ENCODE measurements at places on chromosomes 2 and 18.

GRCh38 chr2:12652723-12653122 lies 64.0 kb upstream of the TRIB2 start:
- DNase-seq: no peak

- DNase-seq: no peak
These were observed 60.7 kb downstream of the STAT1 start for GRCh38 chr2:190953257-190953656.

DNA sequence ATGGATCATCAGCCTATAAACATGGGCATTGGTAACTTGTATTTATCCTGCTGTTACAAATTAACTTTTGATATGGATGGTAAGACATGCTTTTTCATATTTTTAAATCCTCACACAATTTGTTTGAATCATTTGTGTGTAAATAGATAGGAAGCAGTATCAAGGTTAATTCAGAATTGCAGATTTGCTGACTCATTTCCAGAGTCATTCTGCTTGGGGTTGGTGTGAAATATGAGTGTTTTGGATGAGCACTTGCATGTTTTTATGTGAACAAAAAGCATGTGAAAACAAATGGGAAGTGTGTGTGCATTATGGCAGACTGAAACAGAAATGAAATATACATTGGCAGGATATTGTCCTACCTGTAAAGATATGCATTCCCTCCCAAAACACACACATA lies 11.8 kb downstream of the CCDC85A start:
- no peak for DNase-seq

DNA sequence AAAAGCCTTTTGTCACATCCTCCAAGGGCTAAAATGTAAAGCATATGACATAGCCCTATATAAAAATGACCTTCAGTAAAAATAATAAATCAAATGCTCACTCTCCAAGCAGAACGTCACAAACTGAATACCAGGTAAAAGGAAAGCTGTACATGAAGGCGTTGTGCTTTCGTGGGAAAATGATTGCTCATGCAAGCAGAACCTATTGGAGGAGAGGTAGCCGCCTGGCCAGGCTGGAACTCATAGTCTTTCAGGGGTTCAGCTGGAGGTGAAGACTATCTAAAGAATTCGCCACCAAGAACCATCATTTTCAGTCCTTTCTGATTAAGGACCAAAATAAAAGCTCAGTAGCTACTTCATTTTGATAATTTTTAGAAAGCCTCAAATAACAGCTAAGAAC lies 44.7 kb downstream of the ANKRD44 start:
- no peak for DNase-seq

DNA sequence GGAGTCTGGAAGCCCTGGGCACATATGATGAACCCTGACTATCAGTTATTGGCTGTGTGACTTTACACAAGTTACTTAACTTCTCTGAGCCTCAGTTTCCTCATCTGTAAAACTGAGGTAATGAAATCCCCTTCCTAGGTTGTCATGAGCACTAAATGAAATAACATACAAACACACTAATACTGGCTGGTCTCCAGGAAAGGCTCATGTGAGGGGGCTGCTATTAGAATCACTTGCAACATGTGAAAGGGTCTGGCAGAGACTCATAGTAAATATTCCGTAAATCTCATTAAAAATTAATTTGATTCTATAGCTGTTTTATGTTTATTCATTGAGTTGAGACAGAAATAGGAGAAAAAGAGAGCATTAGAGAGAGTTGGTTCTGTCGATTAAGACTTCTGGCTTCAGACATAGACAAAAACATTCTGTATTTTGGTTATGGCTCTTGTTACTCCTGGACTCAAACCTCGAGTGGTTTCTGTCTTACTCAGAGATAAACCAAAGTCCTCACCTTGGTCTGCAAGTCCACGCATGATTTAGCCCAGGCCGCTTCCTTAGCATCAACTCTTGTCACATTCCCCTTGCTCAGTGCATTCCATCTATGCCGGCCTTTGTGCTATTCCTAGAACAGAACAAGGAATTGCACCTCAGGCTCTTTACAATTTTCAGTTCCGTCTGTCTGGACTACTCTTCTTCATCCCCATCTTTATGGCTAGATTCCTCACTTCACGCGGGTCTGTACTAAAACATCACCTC lies 139.1 kb downstream of the NXPH2 start:
- no peak for DNase-seq

- DNase-seq: no peak
These were observed 138.9 kb downstream of the PMAIP1 start for GRCh38 chr18:60038731-60039130.

DNA sequence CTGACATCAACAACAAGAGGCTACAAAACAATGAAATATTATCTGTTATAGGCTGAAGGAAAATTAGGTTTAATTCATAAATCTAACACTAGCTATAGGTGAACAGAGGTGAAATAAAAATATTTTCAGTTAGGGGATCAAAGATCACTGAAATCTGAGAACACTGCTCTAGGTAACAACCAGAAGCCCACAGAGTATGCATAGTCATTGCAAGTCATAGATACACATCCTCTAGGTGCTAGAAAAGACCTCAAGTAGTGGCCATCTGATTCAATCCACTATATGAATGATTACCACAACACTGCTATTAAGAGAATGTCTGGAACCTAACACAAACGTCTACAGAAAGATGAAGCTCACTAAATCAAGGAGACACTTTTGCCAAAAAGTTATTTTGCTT lies 264.6 kb upstream of the CYP26B1 start:
- no peak for DNase-seq

- peak; percentile 68 for DNase-seq
These were observed 1.1 kb upstream of the KCTD1 start for GRCh38 chr18:26549263-26550094.

DNA sequence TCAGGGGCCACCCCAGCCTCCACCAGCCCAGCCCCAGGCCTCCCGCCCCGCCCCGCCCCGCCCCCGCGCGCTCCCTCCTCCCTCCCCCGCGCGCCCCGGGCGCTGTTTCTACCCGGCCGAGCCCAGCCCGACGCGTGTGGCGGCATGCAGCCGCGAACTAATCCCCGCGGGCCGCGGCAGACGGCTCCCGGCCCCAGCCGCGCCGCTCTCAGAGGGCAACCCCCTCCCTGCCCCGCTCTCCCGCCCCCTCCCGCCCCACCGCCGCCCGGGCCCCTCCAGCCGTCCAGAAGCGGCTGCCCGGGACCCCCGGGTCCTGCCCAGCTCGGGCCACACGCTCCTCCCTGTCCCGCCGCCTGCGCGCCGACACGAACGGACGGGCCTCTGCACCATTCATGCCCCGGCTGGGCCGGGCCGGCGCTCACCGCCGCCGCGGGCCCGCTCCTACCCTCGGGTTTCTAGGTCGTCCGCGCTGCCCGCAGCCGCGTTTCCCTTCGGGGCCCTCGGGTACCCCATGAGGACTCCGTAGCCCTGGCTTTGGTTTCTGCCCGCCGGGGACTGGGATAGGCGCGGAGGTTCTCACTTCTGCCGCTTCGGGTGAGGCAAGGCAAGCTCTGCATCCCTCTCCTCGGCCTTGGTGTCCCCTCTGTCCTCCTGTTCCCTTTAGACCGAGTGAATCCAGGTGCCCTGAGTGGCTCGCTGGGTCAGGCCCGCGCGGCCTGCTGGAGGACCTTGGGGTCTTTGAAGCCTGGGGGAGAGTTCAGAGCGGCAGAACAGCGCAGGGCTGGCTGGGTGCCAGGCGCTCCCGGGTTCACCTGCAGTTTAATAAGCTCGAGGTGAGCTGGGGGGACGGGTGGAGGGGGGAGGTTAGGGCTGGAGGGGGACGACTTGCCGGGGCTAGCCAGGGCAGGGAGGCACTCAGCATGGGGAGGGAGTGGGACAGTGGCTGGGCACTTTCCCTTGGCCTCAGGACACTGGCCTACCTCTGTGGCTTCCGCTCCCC lies 3.1 kb downstream of the WNT10A start:
- DNase-seq: peak; percentile 57

DNA sequence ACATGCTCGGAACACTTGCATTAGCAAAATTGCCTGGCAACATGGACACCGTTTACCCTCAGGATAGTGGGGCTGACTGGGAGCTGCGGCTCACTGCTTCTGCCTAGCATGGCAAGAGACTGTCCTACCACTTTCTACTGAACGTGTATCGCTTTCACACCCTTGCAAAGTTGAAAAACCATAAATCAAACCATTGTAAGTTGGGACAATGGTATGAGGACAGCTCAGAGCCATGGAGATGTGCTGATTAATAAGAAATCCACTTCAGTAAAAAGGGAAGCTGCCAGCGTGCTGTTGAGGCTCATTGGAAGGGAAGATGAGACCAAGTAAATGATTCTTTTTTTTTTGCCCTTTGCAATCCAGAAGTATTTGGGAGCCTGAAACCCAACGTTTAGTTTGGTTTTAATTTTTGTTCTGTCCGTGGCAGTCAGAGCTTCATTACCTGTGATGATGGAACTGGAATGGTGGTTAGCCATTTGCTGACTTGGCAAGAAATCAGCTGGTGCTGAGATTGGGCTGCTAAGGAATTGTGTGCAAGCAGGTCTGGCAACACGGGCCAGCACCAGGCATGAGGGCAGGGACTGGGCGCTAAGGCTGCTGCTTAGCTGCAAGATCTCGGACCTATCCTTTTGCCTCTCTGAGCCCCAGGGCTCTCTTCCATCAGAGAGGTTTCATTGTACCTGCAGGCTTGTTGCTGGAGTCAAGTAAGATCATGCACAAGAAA lies 75.5 kb upstream of the HS6ST1 start:
- no peak for DNase-seq

DNA sequence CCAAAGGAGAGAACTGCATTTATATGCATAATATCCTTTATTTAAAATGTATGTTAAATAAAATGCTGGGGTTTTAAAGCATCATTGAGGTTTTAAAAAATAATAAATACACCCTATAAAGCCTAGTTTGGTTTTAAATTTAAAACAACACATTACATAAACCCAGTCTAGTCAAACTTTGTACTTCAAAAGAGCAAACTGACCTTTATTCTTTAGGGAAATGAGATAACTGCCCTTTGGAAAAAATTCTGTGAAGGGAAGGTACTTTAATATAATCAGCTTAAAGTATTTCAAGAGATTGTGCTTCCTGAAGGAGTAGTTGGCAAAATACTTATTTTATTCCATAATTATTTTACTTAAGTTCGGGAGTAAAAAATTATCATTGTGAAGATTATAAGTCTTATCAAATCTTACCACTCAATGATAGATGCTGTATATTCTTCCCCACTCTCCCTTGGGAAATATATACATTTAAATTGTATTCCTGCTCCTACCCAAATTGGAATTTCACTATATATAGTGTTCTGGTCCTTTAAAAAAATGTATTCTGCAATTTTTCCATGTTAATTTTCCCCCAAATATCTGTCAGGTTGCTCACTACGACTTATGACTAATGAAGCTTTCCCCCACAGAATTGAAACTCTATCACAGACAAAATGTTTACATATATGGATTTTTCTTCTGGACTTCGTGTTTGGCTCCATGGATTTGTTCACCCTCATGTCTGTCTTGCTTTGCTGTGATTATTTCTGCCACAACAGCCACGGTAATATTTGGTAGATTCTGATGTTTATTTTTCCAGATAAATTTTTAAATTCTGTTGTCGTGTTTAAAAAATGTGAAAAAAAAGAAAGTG lies 42.1 kb downstream of the ZC3H6 start:
- no peak for DNase-seq

DNA sequence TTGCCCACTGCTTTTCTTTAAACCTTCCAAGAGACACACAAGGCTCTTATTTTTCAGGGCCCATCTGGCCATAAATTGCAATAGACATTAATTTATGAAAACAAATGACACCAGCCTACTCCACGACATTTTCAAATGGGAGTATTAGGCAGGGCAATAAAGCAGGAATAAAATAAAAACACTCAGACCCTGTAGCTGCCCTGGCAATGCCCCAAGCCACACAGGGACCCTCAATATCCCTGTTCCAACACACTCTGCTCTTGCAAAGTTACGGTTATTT lies 550.8 kb upstream of the TNP1 start:
- no peak for DNase-seq

GRCh38 chr2:74759986-74760385 lies 73.9 kb upstream of the HK2 start:
- DNase-seq: no peak

DNA sequence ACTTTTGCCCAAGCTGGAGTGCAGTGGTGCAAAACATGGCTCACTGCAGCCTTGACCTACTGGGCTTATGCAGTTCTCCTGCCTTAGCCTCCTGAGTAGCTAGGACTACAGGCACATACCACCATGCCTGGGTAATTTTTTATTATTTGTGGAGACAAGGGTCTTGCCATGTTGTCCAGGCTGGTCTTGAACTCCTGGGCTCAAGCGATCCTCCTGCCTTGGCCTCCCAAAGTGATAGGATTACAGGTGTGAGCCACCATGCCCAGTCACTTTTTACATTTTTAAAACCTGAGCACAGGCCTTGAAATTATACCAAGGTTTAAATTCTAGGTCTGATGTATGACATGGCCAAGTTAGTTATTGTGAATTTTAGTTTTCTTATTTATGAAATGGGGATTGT lies 18.2 kb downstream of the SMAD4 start:
- DNase-seq: no peak

DNA sequence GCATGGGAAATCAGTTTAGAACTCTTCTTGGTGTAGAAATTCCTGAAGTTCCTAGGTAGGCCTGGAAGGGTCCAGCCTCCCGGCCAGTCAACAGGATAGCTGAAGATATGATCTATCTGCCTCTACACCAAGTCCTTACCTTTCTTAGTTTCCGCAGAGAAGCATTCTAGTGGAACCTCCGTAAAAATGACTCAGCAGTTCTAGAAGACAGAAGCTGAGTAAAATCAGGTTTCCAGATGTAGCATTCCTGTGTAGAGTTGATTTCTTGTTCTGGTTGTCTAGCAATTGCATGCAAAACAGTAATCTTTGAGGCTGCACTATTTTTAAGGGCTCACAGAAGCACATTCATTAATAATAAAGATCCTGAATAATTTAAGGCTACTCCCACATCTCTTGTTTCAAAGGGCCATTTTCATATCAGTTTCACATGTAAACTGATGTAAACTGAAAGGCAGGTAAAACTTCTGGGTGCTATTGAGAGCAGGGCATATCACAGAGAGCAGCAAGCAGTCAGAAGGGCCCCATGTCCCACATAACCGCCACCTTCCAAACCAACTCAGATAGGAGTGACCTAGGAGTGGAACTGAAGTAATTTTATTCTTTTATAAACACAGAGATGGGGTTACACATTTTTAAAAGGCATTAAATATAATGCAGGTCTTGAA lies 3.2 kb upstream of the DYTN start:
- DNase-seq: no peak

- no peak for DNase-seq
These were observed 141.9 kb upstream of the RBMS1 start for GRCh38 chr2:160635488-160635887.

- DNase-seq: peak; percentile 10
These were observed 148.8 kb upstream of the DLGAP1 start for GRCh38 chr18:4603955-4604354.

- DNase-seq: no peak
These were observed 2.3 kb upstream of the FZD7 start for GRCh38 chr2:202031246-202031951.

Measured in iPS-NIHi11 (cell line).